ENCODE measurements at places on chromosomes 2 and 18.

DNA sequence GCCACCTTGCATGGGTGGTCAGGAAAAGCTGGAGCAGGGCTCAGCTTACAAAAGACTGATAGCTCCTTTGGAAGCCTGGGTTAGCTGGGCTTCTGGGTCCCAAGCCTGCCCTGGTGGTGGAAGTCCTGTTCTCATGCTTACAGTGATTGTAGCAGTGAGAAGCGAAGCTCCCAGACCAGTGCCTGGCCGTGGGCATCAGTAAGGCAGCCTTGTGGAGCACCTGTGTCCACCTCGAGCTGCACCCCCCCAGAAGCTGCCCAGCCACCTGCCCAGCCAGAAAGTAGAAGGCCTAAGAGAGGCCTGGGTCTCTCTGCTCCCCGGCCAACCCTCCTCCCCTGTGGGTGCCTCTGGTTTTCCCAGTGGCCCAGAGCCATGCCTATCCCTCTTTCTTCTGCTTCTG lies 10.5 kb downstream of the GLI2 start:
- H3K36me3 ChIP-seq: no peaks in the 10 kb centered on the region
- peak; percentile 64 for DNase-seq
- H3K4me1 ChIP-seq: peaks cover 9% of the 10 kb centered on the region

GRCh38 chr18:657311-658000 lies at the start of gene TYMS:
TYMS (plus strand) TSS chr18:657653; CDS start chr18:657743, 90 bp downstream.
- H3K4me1 ChIP-seq: peaks cover 5% of the 10 kb centered on the region
- H3K36me3 ChIP-seq: no peaks in the 10 kb centered on the region
- peak within 1 kb of the TSS; percentile 90 for H3K4me3 ChIP-seq
- peak within 1 kb of the TSS; percentile 4 for H3K27ac ChIP-seq
- DNase-seq: no peak

GRCh38 chr2:44951714-44952113 lies 10.2 kb downstream of the SIX3 start:
- H3K27ac ChIP-seq: no peak overlapping the region
- H3K27me3 ChIP-seq: peaks cover 6% of the 10 kb centered on the region
- peaks cover 44% of the 10 kb centered on the region for H3K4me1 ChIP-seq
- peak overlapping the region; percentile 35 for H3K4me3 ChIP-seq
- no peak for DNase-seq
- no peaks in the 10 kb centered on the region for H3K36me3 ChIP-seq

DNA sequence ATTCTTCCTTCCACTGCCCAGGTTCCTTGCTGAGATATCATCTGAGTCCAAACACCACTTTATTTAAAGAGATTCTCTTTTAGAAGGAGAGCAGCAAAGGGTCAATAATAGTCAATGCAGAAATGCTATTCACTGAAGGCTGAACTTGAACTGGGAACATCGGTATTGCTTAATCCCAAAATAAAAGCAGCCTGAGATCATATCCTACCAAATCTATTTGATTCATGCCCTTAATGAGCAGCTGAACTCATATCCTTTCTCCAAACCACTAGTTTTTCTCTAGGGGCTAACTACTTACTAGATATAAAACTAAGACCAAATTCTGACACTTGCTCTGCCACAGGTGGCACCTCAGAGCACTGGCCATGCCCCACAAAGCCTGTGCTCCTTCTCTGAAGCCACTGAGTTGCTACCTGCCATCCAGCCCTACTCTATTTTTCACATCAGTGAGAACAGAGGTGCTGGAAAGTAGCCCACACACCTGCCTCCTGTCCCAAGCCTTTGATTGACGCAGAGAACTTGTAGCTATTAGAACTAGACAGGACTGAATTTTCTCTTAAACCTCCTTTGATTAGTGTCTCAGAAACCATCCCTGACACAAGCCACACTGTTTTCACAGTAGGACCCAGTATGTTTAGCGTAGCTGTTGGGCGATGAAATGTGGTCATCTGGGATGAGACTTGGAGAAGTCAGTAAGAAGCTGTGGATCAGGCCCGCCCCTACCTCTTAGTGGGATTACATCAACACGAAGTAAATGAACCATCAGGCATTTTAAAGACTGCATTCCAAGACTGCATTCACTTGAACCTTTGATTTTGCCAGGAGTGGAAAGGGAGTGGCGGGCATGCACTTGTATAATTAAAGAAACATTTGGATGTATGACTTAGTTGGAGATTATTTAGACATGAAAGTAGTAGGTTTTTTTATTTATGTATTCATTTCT lies 124.3 kb downstream of the RBMS1 start:
- no peak overlapping the region for H3K4me3 ChIP-seq
- no peak overlapping the region for H3K27ac ChIP-seq
- peaks cover 8% of the 10 kb centered on the region for H3K36me3 ChIP-seq
- H3K27me3 ChIP-seq: no peaks in the 10 kb centered on the region
- H3K4me1 ChIP-seq: peaks cover 100% of the 10 kb centered on the region

- H3K27me3 ChIP-seq: no peaks in the 10 kb centered on the region
- DNase-seq: no peak
- H3K4me1 ChIP-seq: no peaks in the 10 kb centered on the region
- no peaks in the 10 kb centered on the region for H3K36me3 ChIP-seq
- no peak overlapping the region for H3K4me3 ChIP-seq
These were observed 124.9 kb downstream of the CSRNP3 start for GRCh38 chr2:165594231-165594934.

DNA sequence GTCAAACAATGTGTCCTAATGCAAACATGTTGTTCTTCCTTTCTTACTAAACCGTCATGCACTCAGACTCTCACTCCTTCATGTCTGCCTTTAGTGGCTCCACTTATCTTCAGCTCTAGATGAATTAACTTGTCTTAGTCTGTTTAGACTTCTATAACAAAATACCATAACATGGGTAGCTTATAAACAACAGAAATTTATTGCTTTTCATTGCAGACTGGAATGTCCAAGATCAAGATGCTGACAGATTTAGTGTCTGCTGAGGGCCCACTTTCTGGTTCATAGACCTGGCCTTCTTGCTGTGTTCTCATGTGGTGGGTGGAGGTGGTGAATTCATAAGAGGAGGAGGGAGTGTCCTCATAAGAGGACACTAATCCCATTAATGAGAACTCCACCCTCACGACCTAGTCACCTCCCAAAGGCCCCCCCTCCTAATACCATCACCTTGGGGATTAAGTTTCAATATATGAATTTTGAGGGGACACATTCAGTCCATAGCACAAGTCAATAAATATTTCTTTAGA lies 32.3 kb downstream of the RALBP1 start:
- no peak overlapping the region for H3K27ac ChIP-seq
- H3K4me1 ChIP-seq: peaks cover 27% of the 10 kb centered on the region
- no peaks in the 10 kb centered on the region for H3K27me3 ChIP-seq
- DNase-seq: no peak
- H3K36me3 ChIP-seq: no peaks in the 10 kb centered on the region
- H3K4me3 ChIP-seq: no peak overlapping the region

- no peaks in the 10 kb centered on the region for H3K36me3 ChIP-seq
- peaks cover 4% of the 10 kb centered on the region for H3K4me1 ChIP-seq
- H3K27me3 ChIP-seq: peaks cover 5% of the 10 kb centered on the region
These were observed 529 bp upstream of the AMER3 start for GRCh38 chr2:130754811-130755210.

DNA sequence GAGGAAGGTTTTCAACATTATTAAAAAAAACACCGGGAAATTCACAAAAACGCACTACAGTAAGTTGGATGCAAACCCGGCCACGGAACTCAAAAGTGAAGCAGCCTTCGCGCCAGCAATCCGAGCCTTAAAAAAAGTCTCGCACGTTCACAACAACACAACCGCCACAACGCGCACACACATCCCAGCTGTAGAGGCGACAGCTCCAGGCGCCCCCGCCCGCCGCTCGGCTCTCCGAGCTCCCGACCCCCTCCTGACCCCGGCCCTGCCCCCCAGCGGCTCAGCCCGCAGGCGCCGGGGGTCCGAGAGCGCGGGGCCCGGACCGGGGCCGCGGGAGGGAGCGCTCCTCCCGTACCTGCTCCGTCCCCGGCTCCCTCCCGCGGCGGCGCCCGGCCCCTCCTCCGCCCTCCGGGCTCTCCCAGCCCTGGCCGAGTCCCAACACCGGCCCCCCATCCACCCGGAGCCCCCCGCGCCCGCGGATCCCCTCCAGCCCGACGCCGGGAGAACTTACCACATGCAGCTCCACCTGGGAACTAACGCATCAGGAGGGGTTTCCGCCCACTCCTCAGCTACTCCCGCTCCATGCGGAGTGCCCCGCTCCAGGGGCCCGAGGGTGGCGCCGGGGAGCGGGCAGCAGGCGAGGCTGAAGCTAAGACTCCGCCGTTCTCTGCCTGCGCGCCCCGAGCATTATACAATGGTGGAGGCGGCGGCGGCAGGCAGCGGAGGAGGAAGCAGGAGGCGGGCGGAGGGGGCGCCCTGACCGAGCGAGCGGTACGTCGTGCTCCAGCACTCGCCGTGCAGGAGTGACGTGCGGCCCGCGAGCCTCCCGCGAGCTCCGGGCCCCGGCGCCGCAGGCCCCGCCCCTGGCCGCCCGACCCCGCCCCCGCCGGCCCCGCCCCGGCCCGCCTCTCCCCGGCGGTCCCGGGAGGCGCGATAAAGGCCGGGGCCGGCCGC lies at the start of gene SERTAD2:
TSS of gene SERTAD2 (minus strand) at position 805 of the 954 bp plus-strand sequence. CDS start 17,042 bp downstream, outside the sequence.
- no peak for DNase-seq
- H3K36me3 ChIP-seq: no peaks in the 10 kb centered on the region
- H3K4me1 ChIP-seq: peaks cover 58% of the 10 kb centered on the region
- no peaks in the 10 kb centered on the region for H3K27me3 ChIP-seq

- H3K4me3 ChIP-seq: no peak overlapping the region
- H3K27me3 ChIP-seq: no peaks in the 10 kb centered on the region
- no peaks in the 10 kb centered on the region for H3K4me1 ChIP-seq
- H3K36me3 ChIP-seq: no peaks in the 10 kb centered on the region
These were observed 10.9 kb upstream of the NT5C1B start for GRCh38 chr2:18600255-18600613.

DNA sequence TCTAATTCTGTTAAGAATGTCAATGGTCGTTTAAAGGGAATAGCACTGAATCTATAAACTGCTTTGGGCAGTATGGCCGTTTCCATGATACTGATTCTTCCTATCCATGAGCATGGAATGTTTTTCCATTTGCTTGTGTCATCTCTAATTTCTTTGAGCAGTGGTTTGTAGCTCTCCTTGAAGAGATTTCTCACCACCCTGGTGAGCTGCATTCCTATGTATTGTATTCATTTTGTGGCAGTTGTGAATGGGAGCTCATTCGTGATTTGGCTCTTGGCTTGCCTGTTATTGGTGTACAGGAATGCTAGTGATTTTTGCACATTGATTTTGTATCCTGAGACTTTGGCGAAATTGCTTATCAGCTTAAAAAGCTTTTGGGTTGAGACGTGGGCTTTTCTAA lies 38.3 kb upstream of the WDR75 start:
- DNase-seq: no peak
- H3K4me3 ChIP-seq: no peak overlapping the region
- no peaks in the 10 kb centered on the region for H3K4me1 ChIP-seq
- no peaks in the 10 kb centered on the region for H3K27me3 ChIP-seq

DNA sequence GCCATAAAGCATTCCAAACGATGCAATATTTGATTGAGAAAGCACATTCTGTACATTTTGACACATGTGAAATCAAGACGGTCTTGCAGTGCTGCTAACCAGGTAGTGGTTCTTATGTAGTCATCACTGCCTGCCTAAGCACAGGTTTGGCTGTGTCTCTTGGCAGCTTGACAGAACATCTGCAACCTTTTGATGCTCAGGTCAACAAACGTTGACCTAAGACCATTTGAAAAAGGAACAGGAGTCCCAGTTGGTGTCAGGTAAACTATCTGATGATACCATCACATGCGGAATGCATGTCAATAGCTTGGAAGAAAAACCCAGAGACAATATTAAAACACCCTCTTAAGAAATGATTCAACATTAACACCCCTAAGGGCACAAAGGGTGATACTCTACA lies 80.7 kb downstream of the L3MBTL4 start:
- no peak overlapping the region for H3K4me3 ChIP-seq
- no peaks in the 10 kb centered on the region for H3K4me1 ChIP-seq
- no peak overlapping the region for H3K27ac ChIP-seq

GRCh38 chr2:26493566-26493965 lies 15.6 kb upstream of the OTOF start:
- H3K4me1 ChIP-seq: no peaks in the 10 kb centered on the region
- no peak for DNase-seq
- H3K27ac ChIP-seq: no peak overlapping the region
- H3K27me3 ChIP-seq: no peaks in the 10 kb centered on the region

DNA sequence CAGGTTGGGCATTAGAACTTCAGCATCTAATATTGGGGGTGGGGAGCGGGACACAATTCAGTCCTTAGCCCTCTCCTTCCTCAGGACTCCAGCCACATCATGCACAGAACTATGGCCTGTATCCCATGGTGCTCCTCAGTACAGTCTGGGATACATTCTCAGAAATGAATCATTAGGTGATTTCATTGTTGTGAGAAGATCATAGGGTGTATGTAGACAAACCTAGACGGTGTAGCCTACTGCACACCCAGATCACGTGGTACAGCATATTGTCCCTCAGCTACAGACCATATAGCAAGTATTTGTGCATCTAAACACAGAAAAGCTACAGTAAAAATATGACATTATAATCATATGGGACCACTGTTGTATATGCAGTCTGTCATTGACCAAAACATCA lies 23.2 kb upstream of the IMP4 start:
- no peaks in the 10 kb centered on the region for H3K4me1 ChIP-seq
- H3K27ac ChIP-seq: no peak overlapping the region
- no peak for DNase-seq
- no peaks in the 10 kb centered on the region for H3K27me3 ChIP-seq
- no peaks in the 10 kb centered on the region for H3K36me3 ChIP-seq

DNA sequence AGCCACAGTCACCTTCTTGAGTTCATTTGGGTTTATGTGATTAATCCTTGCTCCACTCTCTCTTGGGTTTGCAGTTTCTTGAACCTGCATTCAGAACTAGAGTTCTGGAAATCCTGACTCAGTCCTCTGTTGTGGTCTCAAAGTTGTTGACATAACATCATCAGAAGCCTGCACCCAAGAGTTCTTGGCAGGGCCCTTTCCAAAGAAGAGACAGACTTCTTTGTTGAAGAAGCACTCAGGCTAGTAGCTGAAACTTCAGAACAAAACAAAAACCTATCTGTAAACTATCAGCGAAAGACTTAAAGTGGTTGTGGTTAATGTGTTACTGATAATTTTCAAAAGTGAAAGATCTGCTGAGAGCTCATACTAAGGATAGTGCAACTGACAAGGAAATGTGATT lies 120.8 kb downstream of the FAM168B start:
- H3K4me3 ChIP-seq: no peak overlapping the region
- H3K36me3 ChIP-seq: no peaks in the 10 kb centered on the region
- no peaks in the 10 kb centered on the region for H3K27me3 ChIP-seq
- H3K27ac ChIP-seq: no peak overlapping the region

- no peak overlapping the region for H3K27ac ChIP-seq
- peaks cover 5% of the 10 kb centered on the region for H3K4me1 ChIP-seq
These were observed 283.1 kb upstream of the TRIB2 start for GRCh38 chr2:12433626-12433990.

GRCh38 chr2:219452361-219453317 lies 18.0 kb downstream of the SPEG start:
- peaks cover 49% of the 10 kb centered on the region for H3K4me1 ChIP-seq
- peak; percentile 95 for DNase-seq
- no peaks in the 10 kb centered on the region for H3K27me3 ChIP-seq
- no peak overlapping the region for H3K4me3 ChIP-seq
- H3K27ac ChIP-seq: peak overlapping the region; percentile 88

- no peak overlapping the region for H3K27ac ChIP-seq
- H3K4me3 ChIP-seq: no peak overlapping the region
- H3K27me3 ChIP-seq: no peaks in the 10 kb centered on the region
- H3K36me3 ChIP-seq: no peaks in the 10 kb centered on the region
- DNase-seq: no peak
These were observed 5.1 kb upstream of the PROM2 start for GRCh38 chr2:95269036-95269680.

Measured in vagina (tissue), 2 donors.